Stimulated activated CD8-positive, alpha-beta memory T cell treated with anti-CD3 and anti-CD28 coated beads, Interleukin-7, amount 100 ng/mL, for 48 hours (primary cell): ENCODE measurements at places on chromosomes 2 and 18.

- DNase-seq = no peak
These were observed 8.8 kb upstream of the ALPI start for GRCh38 chr2:232447091-232447620.

- DNase-seq = no peak
These were observed 206.1 kb downstream of the KLHL29 start for GRCh38 chr2:23591111-23591510.

- no peak for DNase-seq
These were observed 4.8 kb downstream of the VWA3B start for GRCh38 chr2:98091738-98092137.

DNA sequence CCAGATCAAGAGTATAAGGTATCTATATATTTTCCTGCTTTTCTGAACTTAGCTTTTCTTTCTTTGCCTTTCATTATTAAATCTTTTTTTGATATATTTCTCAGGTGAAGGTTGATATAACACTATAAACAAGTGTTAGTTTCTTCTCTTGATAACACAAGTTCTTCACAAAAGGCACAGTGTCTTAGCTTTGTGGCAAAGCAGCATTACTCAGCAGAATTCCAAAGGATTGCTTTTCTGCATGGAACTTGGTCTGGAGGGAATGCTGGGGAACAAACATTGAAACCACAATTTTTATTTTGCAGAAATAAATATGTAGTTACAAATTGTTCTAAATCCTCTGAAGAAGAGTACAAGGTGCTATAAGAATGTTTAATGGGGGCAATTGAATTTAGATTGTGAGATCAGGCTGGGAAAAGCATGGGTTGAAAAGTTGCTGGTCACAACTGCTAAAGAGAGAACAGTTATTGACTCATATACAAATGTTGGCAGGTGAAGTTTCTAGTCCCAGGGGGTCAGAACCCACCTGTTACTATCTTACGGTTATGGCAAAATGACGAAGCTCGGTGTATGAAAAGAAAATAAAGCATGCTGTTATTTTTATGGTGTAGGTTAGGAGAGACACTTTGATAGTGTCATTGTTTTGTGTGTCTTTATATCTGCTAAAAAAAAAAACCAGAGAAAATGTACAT, 68.2 kb downstream of the UBR3 start:
- DNase-seq = no peak

DNA sequence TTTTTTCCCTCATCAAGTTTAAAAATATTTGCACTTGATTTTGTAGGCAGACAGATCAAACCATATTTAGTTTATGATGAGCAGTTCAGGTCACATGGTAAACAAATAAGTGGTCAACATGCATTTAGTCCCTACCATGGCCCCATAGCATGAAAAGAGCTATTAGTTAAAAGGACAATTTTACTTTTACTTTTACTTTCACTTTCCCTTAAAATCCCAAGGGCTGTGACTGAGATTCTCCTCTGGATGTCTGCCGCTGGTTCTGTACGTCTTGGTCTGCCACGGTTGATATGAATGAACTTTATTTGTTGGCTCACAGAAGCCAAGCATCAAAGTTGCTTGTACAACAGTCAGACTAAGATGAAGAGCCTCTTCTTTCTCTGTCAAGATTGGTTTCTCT, 626.2 kb upstream of the CDH7 start:
- DNase-seq = no peak
